ENCODE measurements at places on chromosomes 2 and 18.

- no peak for DNase-seq
Measured at GRCh38 chr2:73907840-73908452, 15.1 kb downstream of the ACTG2 start.

DNA sequence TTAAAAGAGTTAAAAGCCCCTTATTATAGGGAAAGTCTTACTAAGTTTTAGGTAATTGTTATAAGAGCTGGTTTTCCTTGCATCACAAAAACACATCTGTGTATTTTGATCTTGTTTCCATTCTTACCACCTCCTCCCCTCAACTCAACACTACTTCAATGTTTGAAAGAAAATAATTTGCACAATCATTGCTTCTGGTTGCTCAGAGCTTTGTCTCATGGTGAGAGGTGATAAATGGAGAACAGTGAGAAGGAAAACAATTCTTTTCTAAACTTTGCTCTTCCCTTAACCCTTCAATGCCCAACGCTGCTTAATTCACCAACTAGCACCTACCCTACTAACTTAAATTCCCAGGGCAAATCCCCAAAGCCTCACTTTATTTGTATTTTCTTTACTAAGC, 268.1 kb upstream of the LINC00305 start:
- DNase-seq: no peak

DNA sequence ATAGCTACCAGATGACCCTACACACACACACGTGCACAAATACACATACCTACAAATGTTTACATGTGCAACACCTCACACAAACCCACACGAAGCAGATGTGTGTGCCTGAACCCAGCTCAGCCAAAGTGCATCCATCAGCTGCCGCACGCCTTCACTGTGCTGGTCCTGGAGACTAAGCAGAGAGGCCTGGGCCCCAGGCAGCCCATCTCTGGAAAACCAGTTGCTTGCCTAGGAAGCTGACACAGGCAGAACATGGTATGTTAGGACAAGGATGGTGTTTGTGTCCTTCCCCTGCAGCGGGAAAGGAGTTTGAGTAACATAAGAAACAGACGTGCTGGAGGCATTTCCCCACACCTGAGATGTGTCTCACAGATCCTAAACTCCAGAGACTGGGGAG, 86.7 kb downstream of the SEPTIN10 start:
- no peak for DNase-seq

DNA sequence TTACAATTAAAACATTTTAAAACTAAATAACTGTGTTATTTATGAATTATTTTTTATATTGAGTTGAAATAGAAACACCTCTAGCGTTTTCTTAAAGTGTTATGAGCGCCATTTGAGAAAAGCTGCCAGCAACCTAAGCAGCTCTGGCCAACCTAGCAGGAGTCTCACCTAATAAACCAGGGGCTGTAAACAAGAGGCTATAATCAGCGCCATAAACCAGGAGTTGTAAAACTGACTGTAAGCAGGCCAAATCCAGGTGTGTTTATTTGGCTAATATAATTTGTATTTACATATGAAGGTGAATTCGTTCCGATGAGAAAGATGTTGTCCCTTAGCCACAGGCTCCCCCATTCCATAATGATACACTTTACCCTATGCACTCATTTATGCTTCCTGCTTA, 34.7 kb downstream of the LRRTM1 start:
- DNase-seq: no peak

DNA sequence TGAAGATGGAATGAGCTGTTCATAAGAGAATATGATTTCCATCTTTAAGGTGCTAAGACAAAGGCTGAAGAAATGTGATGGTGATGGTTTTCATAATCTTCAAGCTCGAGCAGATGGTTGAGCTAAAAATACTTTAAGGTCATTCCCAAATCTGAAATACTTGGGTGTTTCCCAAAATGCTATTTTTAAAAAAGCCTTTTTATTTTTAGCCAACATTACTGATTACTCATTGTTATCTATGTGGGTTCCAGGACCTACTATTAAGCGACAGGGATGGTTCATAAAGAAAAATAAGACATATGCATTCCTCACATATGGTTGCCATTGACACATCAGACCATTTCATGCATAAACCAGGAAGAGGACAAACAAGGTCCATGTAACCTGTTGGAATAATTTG, 298.5 kb downstream of the PLCL1 start:
- DNase-seq: no peak

DNA sequence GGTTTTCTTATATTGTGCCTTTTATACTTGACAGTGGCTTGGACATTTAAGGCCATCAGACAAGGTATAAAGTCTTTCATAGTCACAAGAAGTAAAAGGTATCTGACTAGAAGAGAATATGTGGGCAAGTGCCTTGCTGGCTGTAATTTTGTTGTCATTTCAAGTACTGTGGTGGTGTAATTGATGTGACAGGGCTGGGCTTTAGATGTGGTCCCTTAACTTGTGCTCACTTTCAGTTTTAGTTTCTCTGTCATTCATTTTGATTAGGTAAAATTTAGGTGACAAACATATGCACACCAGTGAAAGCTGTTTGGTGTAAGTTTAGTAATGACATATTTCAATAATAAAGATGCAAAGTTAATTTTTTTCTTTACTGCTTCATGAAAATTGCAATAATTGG, 31.2 kb upstream of the TBR1 start:
- DNase-seq: no peak

DNA sequence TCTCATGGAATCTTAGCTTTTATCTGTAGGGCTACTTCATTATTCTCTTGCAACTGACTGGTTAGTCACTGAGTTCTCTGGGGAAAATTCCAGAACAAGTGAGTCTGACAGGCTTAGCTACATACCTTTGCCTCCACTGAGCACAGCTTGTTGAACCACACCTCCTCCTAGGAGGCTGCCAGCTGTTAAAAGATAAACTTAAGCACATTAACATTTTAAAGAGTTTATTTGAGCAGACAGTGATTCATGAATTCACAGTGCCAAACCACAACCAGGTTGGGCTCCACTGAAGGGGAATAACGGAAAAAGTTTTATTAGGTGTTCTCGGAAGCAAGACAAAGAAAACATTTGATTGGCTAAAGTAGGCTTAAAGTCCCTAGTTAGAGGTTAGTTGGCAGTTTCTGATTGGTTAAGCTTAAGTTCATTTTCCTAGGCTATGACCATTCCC, 12.5 kb upstream of the SLC38A11 start:
- DNase-seq: no peak

DNA sequence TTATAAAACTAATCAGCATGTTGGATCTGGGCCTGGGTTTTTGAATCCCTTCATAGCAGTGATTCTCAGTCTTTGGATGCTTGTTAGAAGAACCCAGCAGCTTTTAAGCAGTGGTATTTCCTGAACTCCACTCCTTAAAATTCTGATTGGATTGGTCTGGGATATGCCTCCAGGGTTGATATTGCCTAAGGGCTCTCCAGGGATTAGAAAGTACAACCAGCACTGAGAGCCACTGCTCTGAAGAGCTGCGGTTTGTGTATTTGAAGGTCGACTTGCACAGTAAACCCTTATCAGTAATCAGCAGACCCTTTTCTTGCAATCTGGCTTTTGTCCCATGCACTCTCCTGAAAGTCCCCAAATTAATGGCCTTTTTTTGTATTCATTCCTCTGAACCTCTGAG, 17.0 kb upstream of the RBMS1 start:
- no peak for DNase-seq

Measured in activated gamma-delta T cell (primary cell).